ENCODE measurements at places on chromosomes 5 and 9. TPM values are rescaled to one million over a fixed set of nuclear protein-coding genes. Genes with fewer than 3 reads are reported as not detected.

The MORN5 gene
- not detected for total RNA-seq

The SPINK1 gene
- 74.5 TPM for total RNA-seq

The LMX1B gene
- not detected for total RNA-seq

GRCh38 chr9:136324501-136325300 lies 2.6 kb upstream of the GPSM1 start:
- no peaks in the 10 kb centered on the region for H3K36me3 ChIP-seq
- no peak overlapping the region for H3K27ac ChIP-seq
- H3K27me3 ChIP-seq = peaks cover 33% of the 10 kb centered on the region
- DNase-seq = no peak

GRCh38 chr9:16487915-16488314 lies 382.6 kb downstream of the BNC2 start:
- no peaks in the 10 kb centered on the region for H3K4me1 ChIP-seq
- H3K27me3 ChIP-seq = no peaks in the 10 kb centered on the region
- no peak for DNase-seq
- no peaks in the 10 kb centered on the region for H3K36me3 ChIP-seq
- no peak overlapping the region for H3K4me3 ChIP-seq

- H3K4me1 ChIP-seq = no peaks in the 10 kb centered on the region
- DNase-seq = no peak
- H3K27me3 ChIP-seq = no peaks in the 10 kb centered on the region
- H3K27ac ChIP-seq = no peak overlapping the region
- no peak overlapping the region for H3K4me3 ChIP-seq
- H3K36me3 ChIP-seq = no peaks in the 10 kb centered on the region
Measured at GRCh38 chr5:157497875-157498611, 38.0 kb downstream of the NIPAL4 start.

GRCh38 chr5:160852049-160852448 lies at the start of gene ATP10B:
TSS of gene ATP10B (minus strand) at chr5:160852211. CDS start at chr5:160688074, 164,137 bp downstream.
- H3K4me1 ChIP-seq = no peaks in the 10 kb centered on the region
- no peaks in the 10 kb centered on the region for H3K27me3 ChIP-seq
- H3K27ac ChIP-seq = no peak within 1 kb of the TSS
- H3K4me3 ChIP-seq = no peak within 1 kb of the TSS

DNA sequence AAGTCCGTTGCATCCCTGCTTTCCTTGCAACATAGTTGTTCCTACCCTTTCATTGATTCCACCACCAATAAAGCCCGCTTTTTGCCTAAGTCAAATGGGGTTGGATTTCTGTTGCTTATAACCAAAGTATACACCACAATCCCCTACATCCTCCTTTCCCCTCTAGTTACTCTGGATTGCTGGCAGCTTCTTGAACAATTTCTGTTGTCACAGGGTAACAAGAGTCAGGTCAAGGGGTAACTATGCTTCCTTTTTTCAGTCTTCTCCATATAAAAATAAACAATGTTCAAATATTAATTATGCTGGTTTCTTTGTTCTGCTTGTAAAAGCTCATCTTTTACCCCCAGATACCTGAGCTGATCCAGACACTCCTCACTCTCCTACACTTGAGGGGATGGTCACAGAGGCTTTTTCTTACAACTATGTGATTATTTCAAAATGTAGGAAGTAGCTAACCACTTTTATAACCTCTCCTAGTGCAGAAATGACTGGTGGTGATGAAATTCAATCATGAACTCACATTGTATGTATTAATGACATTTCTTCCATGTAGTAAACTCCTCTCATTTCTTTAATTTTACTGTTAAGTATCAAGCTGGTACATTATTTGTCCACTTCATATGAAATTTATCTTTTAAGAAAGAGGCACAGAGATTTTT lies 136.5 kb downstream of the SNX18 start:
- H3K27me3 ChIP-seq = no peaks in the 10 kb centered on the region
- H3K27ac ChIP-seq = peak overlapping the region; percentile 53
- DNase-seq = no peak
- H3K4me1 ChIP-seq = no peaks in the 10 kb centered on the region
- H3K4me3 ChIP-seq = no peak overlapping the region
